CD4-positive, alpha-beta T cell treated with Interleukin-15 for 4 hours (primary cell): ENCODE measurements at places on chromosomes 16 and 17.

DNA sequence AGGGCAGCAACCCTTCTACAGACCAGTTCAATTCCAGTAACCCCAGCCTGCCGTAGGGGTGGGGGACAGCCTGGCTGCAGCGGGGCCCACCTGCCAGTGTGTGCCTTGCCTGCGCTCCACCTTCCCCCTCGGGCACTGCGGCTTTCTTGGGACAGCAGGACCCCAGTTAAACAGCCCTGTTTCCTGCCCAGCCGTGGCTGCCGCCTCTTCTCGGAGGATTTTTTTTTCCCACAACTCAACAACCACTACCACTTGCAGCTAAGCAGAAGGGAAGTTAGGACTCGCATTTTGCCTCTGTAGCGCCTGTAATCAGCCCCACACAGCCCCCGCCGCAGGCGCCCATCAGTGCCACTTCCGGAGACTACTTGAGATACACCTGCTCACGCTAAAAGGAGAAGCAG lies 76.1 kb downstream of the RAI1 start:
- peak; percentile 25 for DNase-seq

DNA sequence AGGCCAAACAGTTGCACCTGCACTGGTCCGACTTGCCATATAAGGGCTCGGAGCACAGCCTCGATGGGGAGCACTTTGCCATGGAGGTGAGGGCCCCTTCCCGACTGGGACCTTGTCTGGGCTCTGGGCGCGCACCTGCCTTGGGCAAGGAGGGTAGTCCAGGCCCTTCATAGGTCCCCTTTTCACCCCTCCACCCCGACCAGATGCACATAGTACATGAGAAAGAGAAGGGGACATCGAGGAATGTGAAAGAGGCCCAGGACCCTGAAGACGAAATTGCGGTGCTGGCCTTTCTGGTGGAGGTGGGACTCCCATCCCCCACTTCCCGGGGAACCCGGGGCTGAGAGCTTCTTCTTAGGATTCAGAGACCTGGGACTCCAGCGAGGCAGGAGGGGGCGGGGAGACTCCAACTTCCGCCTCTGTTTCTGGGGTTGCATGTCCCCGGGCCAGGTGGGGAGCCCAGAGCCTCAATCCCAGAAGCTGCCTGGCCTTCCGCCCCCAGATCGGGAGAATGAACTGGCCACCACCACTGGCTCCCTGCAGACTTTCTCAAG lies 7.8 kb downstream of the CA4 start:
- DNase-seq, result no peak

GRCh38 chr16:12311877-12312276 lies 335.3 kb downstream of the SNX29 start:
- no peak for DNase-seq

DNA sequence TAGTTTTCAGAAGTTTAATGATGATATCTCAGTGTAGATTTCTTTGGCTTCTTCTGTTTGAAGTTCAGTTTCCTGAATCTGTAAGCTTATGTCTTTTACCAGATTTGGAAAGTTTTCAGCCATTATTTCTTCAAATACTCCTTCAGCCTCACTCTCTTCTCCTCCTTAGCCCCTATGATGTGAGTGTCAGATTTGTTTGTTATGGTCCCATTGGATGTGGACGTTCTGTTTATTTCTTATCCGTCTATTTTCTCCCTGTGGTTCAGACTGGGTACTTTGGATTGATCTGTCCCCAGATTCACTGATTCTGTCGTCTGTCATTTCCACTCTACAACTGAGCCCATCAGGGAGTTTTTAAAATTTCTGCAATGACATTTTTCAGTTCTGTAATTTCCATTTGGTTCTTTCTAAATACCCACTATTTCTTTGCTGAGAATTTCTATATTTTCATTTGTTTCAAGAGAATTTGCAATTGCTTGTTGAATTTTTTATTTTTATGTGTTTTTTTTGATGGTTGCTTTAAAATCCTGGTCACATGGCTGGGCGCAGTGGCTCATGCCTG lies 110.9 kb downstream of the SEC14L1 start:
- DNase-seq, result no peak

- no peak for DNase-seq
Observed at GRCh38 chr16:83686726-83687125, 121.1 kb upstream of the HSBP1 start.

DNA sequence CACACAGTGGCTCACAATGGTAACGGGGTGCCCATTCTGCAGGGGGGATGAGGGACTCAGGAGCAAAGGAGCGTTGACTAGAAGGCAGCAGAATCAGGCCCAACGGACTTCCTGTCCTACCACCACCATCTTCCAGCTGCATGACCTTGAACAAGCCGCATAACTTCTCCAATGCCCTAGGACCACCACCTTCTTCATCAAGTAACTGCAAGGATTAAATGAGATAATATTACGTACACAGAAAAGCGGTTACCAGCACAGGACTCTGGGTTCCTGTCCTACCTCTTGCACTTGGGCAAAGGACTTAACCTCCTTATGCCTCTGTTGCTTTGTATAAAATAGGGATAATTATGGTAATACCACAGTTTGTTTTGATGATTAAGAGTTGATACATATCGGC lies 4.7 kb downstream of the ASPHD1 start:
- no peak for DNase-seq

DNA sequence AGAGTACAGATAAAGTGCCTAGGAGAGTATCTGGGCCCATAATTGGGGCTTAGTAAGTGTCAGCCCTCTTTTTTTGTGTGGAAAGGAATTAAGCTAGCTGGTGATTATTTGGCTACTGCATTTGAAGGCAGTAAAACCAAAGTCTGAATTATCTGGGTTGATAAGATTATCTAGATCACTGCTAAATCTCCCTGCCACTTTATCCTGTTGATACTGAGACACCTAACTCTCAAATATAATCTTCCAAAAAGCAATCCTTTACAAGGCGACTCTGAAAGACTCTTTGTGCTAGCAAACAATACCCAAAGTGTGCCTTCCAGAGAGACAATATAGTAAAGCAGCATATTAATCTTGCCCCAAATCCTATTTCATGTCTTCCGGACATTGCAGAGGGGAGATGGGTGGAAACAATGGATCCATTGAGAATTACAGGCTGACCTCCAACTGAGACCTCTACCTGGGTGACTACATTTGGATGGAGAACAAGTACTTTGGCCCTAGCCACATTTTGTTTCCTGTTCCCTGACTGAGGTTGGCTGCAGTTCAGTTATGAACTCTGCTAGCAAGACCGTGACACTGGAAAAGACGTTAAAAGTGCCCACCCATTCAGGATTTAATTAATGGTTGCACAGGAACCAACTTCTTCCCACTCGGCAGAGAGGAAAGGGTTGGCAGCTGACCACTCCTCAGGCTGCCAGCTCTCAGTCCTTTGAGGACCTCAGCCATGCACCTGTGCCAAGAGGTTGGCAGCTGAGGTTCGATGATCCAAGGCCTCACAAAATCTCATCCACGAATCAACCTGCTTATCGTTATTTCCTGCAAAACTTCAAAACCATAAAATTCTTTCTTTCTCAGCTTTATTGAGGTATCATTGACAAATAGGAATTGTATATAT lies 72.6 kb downstream of the SYCE1L start:
- DNase-seq, result no peak

GRCh38 chr17:76139801-76140660 lies 1.0 kb downstream of the FOXJ1 start:
- DNase-seq, result peak; percentile 19

GRCh38 chr17:33459078-33459940 lies 166.2 kb upstream of the ASIC2 start:
- no peak for DNase-seq

GRCh38 chr16:19071811-19072777 lies 4.7 kb downstream of the COQ7 start:
- DNase-seq, result peak; percentile 51

DNA sequence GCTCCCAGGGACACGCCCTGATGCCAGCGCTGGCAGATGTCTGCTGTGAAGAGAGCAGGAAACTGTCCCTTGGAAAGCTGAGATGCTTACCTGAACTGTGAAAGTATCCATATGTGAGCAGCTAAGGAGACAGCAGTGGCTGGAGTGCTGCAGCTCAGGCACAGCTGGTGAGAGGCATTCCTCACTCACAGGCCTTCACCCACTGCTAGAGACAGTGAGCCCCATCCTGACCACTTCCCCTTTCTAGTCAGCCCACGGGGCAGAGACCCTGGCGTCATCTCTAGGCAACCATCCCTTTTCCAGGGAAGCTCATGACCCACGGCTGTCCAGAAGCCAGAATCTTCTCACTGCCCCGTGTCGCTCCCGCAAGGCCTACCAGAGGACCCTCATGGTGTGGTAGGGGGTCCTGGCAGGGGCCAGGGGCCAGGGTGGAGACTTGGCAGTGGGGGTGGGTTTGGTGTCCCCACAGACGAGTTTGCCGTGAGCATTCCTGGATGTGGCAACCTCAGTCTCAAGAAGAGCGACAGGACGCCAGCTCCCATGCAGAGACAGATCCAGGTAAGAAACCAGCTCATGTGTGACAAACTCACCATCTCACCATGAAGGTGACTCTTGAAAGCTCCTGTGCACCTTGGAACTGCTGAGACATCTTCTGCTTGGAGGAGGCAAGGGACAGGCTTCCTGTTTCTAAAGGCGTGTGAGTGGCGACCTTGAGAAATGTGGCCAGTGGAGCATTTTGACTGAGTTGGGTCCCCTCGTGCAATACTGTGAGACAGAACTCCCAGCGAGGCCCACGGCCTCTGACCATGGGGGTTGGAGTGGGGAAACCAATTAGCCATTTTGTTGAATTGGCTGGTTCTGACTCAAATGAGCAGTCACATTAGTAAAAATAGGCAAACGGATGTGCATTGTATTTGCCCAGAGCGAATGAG lies at the start of gene SCIMP:
Gene SCIMP, minus strand, starts transcription at position 216 of the 932 bp plus-strand sequence. Its CDS starts 105 bp downstream, at position 111.
- no peak for DNase-seq

- peak; percentile 83 for DNase-seq
Observed at GRCh38 chr16:88650749-88651275, at the start of gene CYBA. Gene CYBA, minus strand, starts transcription at chr16:88651053. Its CDS starts 40 bp downstream, at chr16:88651013.

DNA sequence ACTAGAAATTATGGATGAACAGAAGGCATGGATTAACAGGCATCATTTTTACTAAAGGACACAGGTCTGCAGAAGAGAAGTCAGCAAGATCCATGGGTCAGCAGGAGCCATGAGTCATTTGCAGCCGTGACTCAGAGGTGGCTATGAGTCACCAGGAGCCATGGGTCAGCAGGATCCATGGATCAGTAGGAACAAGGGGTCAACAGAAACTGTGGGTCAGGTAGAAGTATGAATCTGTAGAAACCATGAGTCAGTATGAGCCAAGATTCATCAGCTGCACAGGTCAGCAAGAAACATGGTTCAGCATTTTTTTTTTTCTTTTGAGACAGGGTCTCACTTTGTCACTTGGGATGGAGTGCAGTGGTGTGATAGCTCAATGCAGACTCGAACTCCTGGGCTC lies 58.2 kb upstream of the HS3ST4 start:
- no peak for DNase-seq

- peak; percentile 36 for DNase-seq
Observed at GRCh38 chr17:76492989-76493501, 8.2 kb downstream of the RHBDF2 start.

- DNase-seq, result no peak
Observed at GRCh38 chr17:38875477-38876075, 5.7 kb downstream of the LASP1 start.

DNA sequence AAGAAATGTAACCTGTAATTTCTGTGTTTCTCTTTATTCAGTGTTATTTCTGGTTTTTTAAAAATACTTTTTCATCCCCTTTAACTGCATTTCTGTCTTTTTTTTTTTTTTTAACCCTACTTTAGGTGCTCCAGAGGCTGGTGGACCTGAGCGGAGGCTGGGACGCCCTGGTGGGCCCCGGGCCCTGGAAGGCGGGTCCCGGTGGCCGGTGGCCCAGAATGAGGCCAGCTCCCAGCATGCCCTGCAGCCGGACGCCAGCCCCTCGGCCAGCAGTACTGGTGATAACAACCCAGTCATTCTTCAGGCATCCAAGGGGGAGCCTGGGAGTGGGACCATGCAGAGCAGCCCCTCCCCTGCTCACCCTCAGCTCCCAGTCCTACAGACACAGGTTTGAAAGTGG lies 1.5 kb downstream of the SRCAP start:
- no peak for DNase-seq

GRCh38 chr17:27236717-27237315 lies 57.1 kb upstream of the WSB1 start:
- peak; percentile 83 for DNase-seq

DNA sequence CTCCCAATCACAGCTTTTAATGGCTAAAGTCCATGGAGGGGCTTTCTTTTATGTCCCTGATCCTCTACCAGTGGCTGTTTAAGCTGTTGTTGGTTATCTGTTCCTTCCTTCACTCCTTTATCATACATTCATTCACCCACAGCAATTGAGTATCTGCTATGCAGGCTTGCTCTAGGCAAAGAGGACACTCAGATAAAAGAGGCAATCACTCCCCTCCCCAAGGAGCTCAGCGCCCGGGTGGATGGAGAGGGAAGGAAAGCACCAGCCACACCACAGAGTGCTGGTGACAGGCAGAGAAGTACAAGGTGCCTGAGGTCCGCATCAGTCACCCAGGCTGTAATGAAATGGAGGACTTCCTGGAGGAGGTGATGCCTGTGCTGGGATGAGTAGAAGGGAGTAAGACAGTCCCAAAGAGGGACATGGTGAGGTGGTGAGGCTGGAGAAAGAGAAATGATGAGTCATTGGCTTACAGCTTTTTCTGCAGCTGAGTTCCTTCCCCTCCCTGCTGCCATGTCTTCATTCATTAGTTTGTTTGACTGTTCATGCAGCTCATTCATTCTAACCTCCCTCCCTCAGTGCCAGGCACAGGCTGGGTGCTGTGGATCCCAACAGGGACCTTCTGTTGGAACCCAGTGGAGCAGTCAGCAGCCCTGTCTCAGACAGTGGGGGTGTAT lies 12.8 kb upstream of the NGFR start:
- DNase-seq, result no peak

- no peak for DNase-seq
Observed at GRCh38 chr16:66222756-66223155, 143.7 kb upstream of the CDH5 start.

DNA sequence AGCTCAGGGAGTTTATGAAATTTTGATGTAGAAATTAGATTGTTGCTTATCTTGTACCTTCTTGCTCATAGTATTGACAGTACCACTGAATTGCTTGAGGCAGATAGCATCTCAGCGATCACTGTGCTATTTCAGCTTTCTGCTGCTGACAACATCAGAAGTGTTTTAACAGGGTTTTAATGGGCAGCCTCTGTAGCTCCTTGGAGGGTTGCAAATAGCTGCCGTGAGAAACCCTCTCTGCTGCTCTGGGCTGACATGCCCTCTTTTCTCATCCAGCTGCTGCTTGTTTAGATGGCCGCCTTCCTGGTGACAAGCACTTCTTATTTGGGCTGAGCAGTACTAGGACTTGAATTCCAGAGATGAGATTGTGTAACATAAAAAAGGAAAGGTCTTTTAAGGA lies 180.2 kb upstream of the TBX2 start:
- no peak for DNase-seq

DNA sequence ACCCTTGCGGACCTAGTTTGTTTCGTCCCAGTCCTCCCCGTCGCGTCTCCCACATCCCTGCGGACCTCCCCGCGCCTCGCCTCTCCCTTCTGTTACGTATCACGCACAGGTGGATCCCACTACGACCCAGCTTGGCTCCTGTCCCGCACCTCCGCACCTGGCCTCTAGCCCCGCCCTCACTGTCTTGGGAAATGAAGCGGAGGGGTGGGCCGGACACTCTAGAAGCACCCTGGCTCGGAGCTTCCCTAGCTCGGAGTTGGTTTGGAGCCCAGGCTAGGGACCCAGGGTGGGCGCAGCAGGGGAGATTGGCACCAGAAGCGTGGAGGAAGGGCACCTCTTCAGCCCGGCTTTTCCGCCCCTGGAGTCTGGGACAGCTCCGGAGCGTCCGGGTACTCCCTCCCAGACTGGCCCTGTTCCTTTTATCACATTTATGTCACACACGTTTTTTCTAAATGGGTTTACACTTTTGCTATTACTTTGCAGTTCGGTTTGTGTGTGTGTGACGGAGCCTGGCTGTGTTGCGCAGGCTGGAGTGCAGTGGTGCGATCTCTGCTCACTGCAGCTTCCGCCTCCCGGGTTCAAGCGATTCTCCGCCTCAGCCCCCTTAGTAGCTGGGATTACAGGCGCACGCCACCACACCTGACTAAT lies 1.4 kb upstream of the CEMP1 start:
- DNase-seq, result peak; percentile 59
